Activated naive CD8-positive, alpha-beta T cell treated with anti-CD3 and anti-CD28 coated beads, Interleukin-2, amount 50 U/mL, for 24 hours (primary cell): ENCODE measurements at places on chromosomes 4 and X.

DNA sequence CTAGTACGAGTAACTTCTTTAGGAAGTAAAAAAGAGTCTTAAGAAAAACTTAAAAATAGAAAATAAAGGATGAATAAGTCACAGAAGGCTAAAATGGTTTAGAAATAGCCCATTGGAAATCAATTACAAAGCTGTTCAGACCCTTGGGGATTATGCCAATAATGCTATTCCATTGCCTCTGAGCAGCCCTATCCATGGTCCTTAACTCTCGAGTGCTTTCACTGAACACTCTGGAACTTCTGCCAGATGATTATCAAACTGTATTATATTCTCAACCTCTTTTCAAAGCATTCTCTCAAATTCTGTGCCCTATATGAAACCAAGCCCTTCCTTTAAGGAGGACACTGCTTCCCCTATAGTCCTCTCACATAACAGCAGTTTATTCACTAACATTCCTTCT, 17.0 kb downstream of the SLC9B1 start:
- DNase-seq = no peak

- no peak for DNase-seq
These were observed 377.5 kb downstream of the CENPC start for GRCh38 chr4:67167849-67168248.

GRCh38 chrX:11193035-11193469, 81.9 kb downstream of the HCCS start:
- no peak for DNase-seq

DNA sequence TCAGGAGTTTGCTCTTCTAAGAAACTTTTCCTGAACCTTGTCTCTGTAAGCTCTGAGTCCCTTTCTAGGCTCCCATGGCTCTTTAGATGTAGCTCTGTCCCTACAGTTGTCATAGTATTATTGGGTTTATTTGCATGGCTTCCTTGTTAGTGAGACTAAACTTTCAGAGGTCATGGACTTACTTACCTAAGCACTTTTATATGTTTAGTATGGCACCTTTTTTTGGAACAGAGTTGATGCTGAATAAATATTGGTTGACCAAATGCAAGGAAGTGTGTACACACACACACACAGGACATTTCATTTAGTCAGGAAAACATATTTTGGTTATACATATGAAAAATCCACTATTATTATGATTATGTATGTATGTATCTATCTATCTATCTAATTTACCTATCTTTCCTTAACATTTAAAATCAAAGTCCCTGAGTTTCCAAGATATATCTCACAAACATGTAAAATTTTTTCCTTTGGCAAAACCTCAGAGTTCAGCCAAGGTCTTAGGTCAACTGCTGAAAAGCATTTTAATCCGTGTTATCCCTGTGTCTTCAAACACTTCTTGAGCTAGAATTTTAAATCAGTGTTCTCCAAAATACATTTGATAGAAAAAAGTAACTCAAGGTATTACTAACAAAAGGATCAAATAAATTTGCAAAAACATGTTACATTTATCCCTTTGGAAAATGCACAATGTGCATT, 47.1 kb upstream of the GBA3 start:
- no peak for DNase-seq

DNA sequence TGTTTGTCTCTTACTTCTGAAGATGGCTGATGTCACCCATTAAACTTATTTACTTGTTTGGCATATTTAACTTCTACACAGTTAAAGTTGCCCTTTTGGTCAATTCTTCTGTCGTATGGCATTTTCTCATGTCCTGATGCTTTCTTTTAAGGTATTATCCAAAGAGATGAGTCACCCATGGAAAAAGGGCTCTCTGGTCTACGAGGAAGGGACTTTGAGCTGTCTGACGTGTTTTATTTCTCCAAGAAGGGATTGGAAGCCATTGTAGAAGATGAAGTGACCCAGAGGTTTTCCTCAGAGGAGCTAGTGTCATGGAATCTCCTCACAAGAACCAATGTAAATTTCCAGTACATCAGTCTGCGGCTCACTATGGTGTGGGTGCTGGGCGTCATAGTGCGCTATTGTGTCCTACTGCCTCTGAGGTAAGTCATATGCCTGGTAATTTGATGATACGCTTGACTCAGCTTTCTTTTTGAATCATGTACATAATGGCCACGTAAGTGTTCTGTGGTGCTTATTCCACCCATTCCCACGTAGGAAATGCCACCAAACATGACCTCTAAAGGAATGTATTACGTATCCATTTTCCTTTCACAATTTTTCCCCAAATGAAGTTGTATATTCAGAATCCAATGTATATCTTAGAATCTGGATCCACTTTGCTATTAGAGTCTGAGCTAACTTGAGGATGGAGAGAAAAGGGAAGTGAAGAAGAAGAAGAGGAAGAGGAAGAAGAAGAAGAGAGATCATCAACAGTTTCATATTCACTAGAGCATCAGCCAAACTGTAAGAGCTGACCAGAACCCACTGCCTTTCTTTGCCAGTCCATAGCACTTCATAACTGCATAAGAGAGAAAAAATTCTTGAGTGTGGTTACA, 45.7 kb downstream of the GPAT3 start:
- DNase-seq = no peak

- no peak for DNase-seq
These were observed 63.4 kb upstream of the KLF3 start for GRCh38 chr4:38600575-38600974.

GRCh38 chr4:88705805-88706492, 8.3 kb upstream of the NAP1L5 start:
- DNase-seq = no peak

DNA sequence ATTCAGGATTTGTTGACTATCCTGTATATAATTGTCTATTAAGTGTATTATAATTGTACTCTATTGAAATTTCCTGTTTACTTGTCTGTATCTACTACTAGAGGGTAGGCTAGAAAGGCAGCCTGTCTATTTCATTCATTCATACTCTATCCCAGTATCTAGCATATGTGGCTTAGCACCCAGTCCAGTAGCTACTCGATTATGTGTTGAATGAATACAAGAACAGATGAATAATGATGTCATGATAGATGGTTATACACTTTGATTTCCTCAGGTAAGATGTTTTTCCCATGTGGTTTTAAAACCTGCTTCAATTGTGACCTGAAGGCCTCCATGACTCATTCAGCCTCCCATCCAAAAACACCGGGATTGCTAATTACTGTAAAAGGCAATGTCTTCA, 68.0 kb downstream of the IL21 start:
- no peak for DNase-seq

DNA sequence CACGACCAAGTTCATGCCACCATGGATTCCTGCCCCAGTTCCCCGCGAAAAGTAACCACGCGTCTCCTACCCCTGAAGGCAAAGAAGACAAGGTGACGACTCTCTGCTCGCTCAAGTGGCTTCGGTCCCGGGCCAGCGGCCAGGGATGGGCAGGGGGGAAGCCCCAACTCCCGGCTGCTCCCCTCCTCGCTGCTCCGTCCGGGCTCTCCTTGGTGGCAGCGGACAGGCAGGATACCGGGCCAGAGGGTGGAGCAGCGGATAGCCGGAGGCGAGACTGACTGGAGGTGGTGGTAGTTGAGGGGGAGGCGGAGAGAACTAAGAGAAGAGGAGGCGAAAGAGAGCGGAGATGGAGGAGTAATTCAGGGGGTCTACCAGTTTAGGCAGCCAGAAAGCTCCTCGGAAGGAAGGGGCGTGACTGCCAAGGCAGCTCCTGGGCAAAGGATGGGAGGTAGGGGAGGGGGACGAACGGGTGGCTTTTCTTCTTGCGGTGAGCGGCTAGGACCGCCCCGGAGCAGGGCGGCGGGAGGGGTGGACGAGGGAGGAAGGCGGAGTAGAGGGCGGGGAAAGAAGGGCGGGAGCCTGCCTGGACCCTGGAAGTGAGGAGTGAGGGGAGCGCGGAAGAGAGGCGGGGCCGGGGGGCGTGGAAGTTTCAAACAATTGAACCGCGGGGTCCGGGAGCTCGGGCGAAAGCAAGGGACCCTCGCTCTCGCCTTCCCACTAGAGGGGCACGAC, at the start of gene AMOT:
Gene AMOT (minus strand): TSS at position 450 of the 732 bp plus-strand sequence. CDS start 17,705 bp downstream, outside the sequence.
- DNase-seq = peak; percentile 58

GRCh38 chrX:78769101-78769755, 21.7 kb downstream of the LPAR4 start:
- DNase-seq = no peak

GRCh38 chrX:118727686-118728339, 407 bp downstream of the IL13RA1 start:
- peak; percentile 3 for DNase-seq

DNA sequence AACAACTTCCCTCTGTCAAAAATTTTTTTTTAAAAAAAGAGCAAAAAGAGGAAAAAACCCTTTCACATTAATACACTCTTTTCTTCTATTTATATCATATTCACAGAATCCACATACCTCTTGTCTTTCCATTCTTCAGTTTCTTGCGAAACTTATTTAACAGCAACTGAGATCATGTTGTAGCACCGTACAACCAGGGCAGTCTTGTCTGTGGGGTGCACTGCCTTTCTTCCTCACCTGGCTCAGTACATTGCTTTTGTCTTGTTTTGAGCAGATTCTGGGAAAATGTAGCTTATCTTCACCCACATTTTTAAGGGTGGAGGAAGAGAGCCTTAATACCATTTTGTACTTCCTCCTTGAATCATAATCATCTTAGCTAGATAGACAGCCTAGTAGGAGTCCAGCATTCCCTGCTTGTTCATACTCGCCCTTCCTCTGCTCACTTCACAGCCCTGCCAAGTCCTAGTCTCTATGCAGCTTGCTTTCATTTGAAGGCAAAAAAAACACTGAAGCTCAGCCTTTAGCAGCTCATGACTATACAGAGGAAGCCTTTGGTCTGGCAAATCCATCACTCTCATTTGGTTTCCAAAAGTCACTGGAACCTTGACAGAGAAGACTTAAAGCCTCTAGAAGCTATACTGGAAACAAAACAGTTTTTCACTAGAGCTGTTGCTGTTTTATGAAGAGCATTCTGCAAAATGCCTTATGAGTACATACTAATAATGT, 140.6 kb upstream of the BANK1 start:
- DNase-seq = no peak

GRCh38 chr4:4950561-4951290, 68.5 kb downstream of the CYTL1 start:
- no peak for DNase-seq

DNA sequence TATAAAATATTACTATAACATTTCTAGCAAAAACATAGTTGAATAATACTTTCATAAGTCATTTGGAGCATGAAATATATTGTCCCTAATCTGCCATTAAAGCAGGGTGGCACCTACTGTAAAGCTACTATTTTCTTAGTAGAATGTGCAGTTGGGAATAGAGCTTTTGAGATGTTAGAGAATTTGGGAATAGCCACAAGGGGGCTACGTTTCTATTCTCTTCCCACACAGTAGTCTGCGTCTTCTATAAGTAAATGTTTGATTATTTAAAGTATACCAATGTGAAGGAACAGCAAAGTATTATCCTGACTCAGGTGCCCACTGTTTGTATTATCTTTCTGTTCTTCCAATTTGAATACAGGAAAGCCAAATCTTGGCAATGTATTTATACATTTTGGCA, 323.2 kb upstream of the GIMD1 start:
- no peak for DNase-seq

GRCh38 chrX:74449322-74449936, 28.1 kb downstream of the SLC16A2 start:
- DNase-seq = peak; percentile 20

GRCh38 chr4:3311489-3312171, 18.8 kb downstream of the RGS12 start:
- no peak for DNase-seq

GRCh38 chrX:70525733-70526132, 81.1 kb downstream of the DLG3 start:
- no peak for DNase-seq

GRCh38 chr4:133152330-133152821, 3.3 kb downstream of the PCDH10 start:
- DNase-seq = no peak

DNA sequence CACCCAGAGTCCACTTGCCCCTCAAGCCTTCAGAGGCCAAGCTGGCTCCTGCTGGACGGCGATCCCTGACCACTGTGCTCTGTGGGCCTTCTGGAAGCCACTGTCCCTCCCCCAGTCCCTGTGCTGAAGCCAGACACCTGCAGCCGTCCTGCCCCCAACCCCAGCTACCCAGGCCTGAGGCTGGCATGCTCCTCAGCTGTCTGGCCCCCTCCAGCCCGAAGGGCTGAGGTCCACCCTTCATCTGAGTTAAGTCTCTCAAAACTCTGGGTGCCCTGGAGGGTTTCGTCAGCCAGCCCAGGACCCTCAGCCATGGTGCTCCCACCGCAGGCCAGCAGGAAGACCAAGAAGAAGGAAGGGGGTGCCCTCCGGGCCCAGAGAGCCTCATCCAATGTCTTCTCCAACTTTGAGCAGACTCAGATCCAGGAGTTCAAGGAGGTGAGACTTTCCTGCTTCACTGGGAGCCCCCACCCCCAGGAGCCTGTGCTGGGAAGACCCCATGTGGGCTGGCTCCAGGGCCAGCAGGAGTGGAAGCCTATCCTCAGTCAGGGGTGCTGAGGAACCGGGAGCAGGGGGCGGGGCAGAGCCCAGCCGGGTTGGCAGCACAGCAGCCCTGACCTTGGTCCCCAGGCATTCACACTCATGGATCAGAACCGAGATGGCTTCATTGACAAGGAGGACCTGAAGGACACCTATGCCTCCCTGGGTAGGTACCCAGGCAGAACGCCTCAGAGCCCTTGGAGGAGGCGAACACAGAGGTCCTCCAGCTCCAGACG, 4.2 kb downstream of the MYL5 start:
- DNase-seq = no peak

GRCh38 chr4:74370912-74371311, 6.0 kb downstream of the EREG start:
- DNase-seq = peak; percentile 14

DNA sequence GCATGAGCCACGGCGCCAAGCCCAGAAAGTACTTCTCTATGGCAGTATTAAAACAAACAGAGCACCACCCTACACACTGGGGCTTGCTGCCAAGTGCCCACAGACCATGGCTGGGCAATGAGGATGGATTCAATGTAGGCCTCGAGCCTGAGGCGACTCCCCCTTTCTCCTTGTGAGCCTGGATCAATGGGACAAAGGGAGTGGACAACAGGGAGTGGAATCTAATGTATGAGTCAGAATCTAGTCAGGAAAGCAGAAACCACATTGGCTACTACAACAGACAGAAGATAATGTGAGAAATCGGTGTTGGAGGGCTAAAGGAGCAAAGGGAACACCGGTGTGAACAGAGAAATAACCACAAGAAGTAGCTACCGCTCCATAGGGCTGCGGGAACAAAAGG, 37.7 kb upstream of the OCIAD2 start:
- no peak for DNase-seq

- no peak for DNase-seq
These were observed 187.7 kb downstream of the ENOX2 start for GRCh38 chrX:130715299-130715698.
